Epithelial cell of esophagus (primary cell): ENCODE measurements at places on chromosomes 13 and 19.

GRCh38 chr13:28850226-28850625 lies 30.1 kb downstream of the MTUS2 start:
- DNase-seq = no peak

DNA sequence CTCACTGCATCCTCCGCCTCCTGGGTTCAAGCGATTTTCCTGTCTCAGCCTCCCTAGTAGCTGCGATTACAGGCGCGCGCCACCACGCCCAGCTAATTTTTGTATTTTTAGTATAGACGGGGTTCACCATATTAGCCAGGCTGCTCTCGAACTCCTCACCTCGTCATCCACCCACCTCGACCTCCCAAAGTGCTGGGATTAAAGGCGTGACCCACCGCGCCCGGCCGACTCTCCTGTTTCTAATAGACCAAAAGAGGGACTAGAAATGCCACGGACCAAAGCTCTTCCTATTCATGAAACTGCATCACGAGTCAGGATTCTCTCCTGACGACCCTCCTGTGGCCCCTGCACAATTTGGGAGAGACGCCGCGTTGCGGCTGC lies 563 bp downstream of the ZNF43 start:
- no peak for DNase-seq

GRCh38 chr13:94343243-94343585 lies 136.3 kb downstream of the DCT start:
- no peak for DNase-seq

- DNase-seq = no peak
Observed at GRCh38 chr19:14654786-14655560, 19.7 kb downstream of the ADGRE3 start.

GRCh38 chr13:34591129-34591528 lies 350.9 kb upstream of the NBEA start:
- DNase-seq = no peak

GRCh38 chr19:56310462-56310861 lies 4.2 kb downstream of the ZSCAN5A start:
- DNase-seq = no peak

DNA sequence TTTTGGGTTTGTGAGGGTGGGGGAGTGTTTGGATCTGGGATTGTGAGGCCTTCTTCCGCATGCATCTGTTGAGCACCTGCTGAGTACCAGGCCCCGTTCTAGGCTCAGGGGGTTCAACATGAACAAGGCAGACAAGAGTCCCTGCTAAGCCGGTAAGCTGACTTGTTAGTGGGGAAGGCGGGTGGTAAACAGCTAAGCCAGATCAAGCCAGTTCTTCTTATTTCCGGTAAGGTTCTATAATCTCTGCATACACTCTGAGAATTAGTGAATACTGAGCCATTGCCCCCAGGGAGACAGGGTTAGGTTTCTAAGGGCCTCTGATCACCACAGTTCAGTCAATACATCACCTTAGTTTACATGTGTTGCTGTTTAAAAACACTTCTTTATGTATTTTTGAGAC lies 9.9 kb upstream of the EHD2 start:
- DNase-seq = no peak
